ENCODE measurements at places on chromosomes 16 and 17.
A peak's percentile ranks its signal among the peaks of the same experiment; 100 is the strongest.

GRCh38 chr17:43028221-43028861, 3.3 kb downstream of the RND2 start:
- no peak for DNase-seq

- DNase-seq: no peak
Measured at GRCh38 chr16:24294131-24294530, 38.0 kb downstream of the CACNG3 start.

DNA sequence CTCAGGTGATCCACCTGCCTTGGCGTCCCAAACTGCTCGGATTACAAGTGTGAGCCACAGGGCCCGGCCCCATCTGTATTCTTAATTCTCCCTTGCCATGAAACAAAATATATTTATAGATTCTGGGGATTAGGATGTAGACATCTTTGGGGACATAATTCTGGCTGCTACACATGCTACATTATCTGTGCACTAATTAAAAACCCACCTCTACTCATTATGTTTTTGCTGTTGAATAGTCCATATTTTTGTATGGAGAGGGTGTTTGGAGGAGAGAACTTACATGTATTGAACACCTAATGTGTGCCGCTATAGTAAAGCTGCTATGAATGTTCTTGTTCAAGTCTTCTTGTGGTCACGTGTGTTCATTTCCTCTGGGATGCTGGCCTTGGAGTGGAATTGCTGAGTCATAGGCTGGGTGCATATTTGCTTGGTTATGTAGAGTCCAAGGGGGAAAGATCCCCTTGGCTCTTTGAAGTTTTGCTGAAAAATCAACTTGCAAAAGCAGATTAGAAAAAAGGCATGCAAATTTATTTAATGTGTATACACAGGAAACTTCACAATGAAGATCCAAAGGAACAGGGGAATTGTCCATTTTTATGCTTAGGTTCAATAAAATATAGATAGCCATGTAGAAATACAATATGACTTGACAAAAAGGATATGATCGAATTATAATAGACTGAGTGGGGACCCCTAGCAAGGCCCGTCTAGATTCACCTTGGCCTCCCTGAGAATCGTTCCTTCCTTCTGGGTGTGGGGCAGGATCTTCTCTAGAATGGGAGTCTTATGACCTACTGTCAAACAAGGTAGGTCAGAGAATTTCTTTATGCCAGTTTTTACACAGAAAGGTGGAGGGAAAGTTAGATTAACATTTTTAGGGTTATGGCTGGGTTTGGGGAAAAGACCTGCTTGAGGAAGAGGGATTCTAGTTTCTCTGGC, 42.1 kb upstream of the GPRC5B start:
- no peak for DNase-seq

GRCh38 chr16:12416136-12416787, 387.4 kb downstream of the CPPED1 start:
- no peak for DNase-seq

DNA sequence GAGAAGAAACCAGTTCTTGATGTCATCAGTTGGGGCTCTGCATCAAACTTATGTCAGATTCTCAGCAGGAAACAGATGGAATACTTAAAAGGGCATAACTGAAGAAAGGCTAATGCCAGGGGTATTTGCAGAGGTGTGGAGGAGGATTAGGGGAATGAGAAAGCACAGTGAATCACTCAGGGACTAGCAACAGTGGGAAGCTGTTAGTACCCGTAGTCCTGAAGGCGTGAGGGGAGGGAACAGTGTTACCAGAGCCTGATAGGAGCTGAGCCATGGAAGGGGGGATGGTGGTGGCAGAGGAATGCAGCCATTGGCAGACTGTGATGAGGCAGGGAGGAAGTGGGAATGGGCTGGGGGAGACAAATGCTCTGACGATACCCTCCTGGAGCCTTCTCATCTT, 162.3 kb downstream of the UTP18 start:
- no peak for DNase-seq

GRCh38 chr17:29031488-29031887, 11.5 kb upstream of the PIPOX start:
- no peak for DNase-seq

GRCh38 chr17:45845376-45846185, 900 bp downstream of the SPPL2C start:
- no peak for DNase-seq

GRCh38 chr16:5895976-5896375, 798.4 kb upstream of the EEF2KMT start:
- DNase-seq: no peak

GRCh38 chr16:70750893-70751467, 50.0 kb downstream of the VAC14 start:
- DNase-seq: no peak

DNA sequence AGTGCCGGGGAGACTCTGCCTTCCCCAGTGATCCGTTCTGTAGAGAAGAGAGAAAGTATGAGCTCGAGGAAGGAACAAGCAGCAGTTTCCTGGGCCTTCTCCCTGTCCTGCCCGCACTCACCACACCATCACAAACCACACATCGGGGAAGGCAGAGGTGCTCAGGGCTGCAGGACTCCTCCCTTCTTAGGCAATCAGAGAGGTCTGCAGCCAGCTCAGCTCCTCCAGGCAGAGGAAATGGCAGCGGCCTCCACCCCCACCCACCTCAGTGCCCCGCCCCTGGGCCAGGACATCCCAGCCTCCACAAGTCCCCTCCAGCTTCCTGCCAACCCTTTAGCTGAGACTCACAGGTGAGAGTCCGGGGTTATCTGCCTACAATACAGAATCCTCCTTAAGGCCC, 2.0 kb downstream of the ZNF319 start:
- no peak for DNase-seq

- DNase-seq: peak; percentile 28
Measured at GRCh38 chr16:67546761-67547422, 15.4 kb upstream of the CTCF start.

GRCh38 chr17:45345554-45346215, 28.9 kb upstream of the MAP3K14 start:
- DNase-seq: no peak

GRCh38 chr17:61411261-61412142, 11.9 kb downstream of the TBX2 start:
- no peak for DNase-seq

- no peak for DNase-seq
Measured at GRCh38 chr16:88758227-88758943, 26.6 kb downstream of the PIEZO1 start.

GRCh38 chr17:41734139-41734948, at the start of gene HAP1:
Gene HAP1, minus strand, starts transcription at chr17:41734643. Its CDS starts 9 bp downstream, at chr17:41734634.
- DNase-seq: no peak

DNA sequence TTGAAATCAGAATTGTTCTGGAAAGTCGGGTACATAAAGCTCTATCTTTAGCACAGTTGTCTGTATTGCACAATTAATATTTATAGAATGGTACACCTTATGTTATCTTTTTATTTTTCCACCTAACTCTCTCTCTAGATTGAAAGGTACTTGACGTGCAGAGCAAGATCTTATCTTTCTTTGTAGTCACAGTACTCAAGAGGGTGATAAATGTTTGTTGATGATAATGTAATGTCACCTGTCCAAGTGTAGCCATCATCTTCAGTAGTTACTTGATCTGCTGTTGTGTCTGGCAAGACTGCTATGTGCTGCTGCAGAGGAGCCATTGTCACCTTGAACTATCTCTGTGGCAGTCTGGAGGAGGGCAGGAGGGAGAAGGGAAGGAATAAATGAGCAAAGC, 5.3 kb downstream of the HMOX2 start:
- peak; percentile 8 for DNase-seq

- DNase-seq: peak; percentile 44
Measured at GRCh38 chr17:77441130-77441920, 300.6 kb downstream of the SEC14L1 start.

DNA sequence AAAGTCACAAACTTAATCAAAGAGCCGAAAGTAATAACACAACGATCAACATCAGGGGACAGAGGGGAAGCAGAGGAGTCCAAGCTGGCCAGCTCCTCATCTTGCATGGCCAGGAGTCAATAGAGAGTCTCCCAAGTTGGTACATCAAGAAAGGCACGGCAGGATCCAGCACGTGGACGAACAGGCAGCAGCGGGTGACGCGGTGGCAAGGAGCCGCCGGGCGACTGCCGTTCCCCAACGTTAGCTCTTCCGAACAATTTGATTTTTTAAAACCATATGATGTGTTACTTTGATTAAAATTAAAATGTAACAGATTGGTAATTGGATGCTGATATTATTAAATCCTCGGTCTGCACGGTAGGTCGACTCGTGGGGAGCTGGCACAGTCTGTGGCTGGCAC, 81.8 kb upstream of the DOC2B start:
- DNase-seq: no peak

DNA sequence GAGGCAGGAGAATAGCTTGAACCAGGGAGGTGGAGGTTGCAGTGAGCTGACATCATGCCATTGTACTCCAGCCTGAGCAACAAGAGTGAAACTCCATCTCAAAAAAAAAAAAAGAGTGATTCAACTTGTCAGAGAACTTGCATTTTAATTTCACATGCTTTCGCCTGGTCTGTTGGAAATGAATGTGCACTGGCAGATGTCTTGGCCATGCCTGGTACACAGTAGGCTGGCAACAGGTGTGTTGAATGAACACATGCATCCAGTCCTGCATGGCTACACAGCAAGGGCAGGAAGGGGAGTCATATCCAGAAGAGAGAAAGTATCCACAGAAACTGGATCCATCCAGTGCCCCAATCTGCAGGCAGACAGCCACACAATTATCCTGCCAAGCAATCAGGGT, 11.5 kb downstream of the COG4 start:
- DNase-seq: no peak

- DNase-seq: no peak
Measured at GRCh38 chr17:70468661-70469060, 299.3 kb downstream of the KCNJ2 start.

DNA sequence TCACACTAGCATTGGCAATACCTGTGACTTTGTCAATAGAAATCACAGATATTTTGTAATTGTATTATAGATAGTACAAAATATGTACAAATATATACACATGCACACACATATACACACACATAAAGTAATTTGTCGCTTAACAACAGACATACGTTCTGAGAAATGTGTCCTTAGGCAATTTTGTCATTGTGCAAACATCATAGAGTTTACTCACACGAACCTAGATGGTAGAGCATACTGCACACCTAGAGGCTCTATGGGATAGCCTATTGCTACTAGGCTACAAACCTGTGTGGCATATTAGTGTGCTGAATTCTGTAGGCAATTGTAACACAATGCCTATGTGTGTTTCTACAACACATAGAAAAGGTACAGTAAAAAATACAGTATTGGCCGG, 11.0 kb downstream of the UNC119 start:
- no peak for DNase-seq

DNA sequence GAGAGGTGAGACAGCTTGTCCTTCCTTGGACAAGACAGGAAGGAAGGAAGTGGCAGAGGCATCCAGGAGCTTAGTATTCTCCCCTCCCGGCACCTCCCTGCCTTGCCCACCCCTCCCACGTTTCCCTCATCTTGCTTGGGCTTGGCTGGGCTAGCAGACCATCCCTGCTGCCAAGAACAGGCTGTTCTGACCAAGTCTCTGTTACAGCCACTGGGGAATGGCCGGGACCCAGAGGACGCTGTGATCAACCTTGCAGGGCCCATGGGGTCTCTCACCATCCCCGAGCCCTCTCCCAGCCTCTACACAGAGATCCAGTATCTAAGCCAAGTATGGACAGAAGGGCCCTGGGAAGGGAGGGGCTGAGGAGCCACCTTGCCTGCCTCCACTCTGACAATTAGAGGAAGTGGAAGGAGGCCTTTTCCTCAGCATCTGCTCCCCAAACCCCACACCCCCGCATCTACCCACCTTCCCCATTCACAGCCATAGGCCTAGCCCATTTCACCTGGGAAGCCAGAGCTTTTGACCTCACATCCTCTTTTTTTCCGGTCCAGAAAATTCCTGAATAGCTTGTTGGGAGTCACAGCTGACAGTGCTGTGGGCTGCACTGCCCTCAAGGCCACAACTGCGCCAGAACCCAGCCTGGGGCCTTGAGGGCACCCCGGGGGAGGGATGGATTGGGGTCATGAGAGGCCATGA, 14.1 kb downstream of the CD300LG start:
- no peak for DNase-seq

All from DMS79 (cell line).